Mesothelial cell of epicardium (in vitro differentiated cells): ENCODE measurements at places on chromosomes 5 and 9.
A peak's percentile ranks its signal among the peaks of the same experiment; 100 is the strongest.

GRCh38 chr5:171639205-171639621, 146.4 kb upstream of the SMIM23 start:
- no peak for DNase-seq

DNA sequence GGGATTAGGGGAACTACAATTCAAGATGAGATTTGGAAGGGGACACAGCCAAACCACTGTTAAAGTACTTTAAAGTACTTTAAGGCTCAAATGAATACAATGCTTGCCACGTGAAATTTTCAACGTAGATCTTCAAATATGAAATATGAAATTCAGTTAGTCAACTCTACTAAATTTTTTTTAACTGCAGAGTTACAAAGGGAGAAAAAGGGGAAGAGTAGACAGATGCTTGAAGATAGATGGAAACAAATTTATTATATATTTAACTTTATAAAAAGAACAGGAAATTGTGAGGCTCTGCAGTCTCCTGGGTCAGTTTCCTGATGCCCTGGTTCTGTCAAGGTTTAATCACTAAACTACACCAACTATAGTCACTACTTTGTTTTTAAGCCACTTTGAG, 785.5 kb upstream of the DMAC1 start:
- no peak for DNase-seq

GRCh38 chr5:32096891-32097595, 77.1 kb downstream of the GOLPH3 start:
- DNase-seq, result no peak

GRCh38 chr9:79501546-79501945, 70.2 kb upstream of the TLE4 start:
- no peak for DNase-seq

GRCh38 chr5:127040796-127041520, 10.6 kb upstream of the MARCHF3 start:
- no peak for DNase-seq

- no peak for DNase-seq
Observed at GRCh38 chr5:68533571-68534084, 318.1 kb downstream of the PIK3R1 start.

- DNase-seq, result no peak
Observed at GRCh38 chr5:51559921-51560658, 176.8 kb downstream of the ISL1 start.

GRCh38 chr5:87368601-87369000, 44.1 kb downstream of the CCNH start:
- DNase-seq, result no peak

DNA sequence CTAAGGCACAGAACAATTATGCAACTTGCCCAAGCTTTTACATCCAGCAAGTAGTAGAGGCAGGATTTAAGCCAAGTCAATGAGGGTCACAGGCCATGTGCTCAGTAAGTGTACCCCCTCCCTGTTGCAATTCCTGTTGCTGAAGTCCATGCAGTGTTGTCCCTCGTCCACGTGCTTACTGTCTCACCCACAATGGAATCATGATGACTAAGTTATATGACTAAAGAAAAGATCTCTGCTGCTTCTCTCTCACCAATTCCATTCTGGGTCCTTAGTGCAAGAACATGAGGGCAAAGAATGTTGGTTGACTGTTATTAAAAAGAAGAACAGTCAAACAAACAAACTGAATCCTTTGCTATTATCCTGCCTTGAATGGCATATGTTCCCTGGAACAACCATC, 233.6 kb upstream of the SLC24A2 start:
- no peak for DNase-seq

DNA sequence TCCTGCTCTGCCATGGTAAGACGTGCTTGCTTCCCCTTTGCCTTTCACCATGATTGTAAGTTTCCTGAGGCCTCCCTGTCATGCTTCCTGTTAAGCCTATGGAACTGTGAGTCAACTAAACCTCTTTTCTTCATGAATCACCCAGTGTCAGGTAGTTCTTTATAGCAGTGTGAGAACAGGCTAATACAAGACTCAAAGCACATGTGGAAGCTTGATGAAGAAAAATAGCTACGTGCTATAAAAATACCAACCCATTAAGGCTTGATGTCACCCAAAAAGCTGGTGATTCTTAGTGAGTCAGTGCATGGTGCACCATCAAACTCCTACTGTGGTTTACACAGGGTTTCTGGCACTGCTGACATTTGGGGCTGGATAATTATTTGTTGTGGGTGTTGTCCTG, 332.2 kb downstream of the TMEM167A start:
- DNase-seq, result no peak

DNA sequence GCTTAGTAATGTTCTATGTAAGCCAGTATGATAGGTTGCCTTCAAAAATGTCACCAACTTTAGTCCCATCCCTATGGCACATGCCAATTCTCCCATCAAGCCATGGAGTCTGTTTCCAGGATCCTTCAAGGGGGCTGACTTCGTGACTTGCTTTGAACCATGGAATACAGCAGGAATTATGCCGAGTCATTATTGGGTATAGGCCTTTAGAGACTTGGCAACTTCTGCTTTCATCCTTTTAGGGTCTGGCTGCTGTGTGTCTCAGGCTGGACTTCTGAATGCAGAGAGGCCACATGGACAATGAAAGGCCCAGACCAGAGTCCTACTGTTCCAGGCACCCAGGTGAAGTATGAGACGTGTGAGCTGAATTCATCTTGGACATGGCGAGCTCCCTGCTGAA, 109.8 kb downstream of the DENND1A start:
- no peak for DNase-seq

DNA sequence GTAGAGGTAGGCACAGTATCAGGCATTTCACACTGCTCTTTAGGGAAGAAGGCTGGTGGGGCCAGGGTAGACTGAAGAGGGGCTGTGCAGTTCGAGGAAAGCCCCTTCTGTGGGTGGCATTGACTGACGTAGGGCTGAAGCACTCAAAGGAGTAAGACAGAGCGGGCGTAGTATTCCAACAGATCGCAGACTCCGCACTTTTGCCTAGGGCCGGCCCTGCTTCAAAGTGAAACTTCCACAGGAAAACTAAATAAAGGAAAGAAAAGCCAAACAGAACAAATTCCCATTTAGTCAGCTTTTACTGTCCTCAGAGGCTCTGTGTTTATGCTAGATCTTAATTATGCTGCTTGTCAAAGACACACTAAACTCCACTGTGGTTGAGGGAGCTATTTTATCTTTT, 493.0 kb upstream of the WWC1 start:
- no peak for DNase-seq

DNA sequence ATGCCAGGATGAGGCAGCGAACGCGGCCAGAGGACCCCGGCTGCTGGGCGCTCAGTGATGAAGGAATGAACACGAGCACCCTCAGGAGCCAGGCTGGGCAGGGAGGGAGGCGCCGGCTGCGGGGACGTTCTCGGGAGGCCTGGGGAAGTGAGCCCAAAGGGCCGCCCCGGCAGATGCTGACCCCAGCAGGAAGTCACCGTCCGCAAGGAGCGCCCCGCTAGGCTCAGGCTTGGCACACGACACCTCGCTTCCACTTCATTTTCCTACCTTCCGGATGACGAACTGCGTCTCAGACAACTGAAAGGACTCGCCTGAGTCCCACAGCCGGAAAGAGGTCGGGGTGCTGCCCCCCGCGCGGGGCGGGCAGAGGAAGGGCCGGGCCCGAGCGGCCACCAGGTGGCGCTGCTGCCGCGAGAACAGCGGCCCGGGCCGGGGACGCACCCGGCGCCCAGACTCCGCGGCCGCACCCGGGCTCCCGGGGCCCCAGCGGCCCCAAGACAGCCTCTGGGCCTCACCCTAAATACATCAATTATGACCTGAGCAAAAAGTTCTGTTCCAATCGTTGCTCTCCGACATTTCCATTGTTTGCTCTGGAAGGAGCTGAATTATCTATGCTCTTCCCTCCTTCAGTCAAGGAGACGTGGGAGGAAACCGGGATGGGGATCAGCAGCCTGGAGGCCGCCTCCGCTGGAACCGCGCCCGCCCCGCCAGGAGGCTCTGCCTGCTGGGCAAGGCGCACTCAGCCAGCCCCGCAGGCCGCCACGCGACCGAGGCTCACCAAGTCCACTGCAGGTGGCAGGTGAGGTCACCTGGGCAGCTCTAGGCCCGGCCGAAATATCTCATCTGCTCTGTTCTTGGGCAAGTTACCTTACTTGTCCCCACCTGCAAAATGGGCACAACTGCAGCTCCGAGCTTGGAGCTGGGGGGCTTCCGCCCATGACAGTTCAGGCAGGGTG, 107.0 kb downstream of the ZNF354C start:
- peak; percentile 51 for DNase-seq

GRCh38 chr9:114676901-114677300, 5.1 kb downstream of the TEX48 start:
- no peak for DNase-seq

DNA sequence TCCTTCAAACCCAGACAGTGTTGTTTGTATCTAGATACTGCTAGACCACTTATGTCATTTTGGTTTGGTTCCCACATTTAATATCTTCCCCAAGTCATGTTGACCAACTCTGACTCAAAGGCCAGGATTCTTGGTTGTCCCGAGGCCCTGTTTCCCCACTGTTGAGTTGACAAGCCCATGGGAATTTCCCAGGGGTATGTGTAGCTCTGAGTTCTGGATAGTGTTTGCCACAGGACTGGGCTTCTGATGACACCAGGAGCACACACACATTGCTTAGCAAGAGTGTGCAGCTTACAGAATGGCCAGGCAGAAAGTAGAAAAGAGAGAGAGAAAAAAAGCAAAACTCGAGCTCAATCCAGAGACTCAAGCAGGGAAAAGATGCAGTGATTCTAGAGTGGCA, 214.4 kb downstream of the NXNL2 start:
- no peak for DNase-seq

GRCh38 chr5:225334-225733, 7.2 kb downstream of the SDHA start:
- DNase-seq, result no peak

GRCh38 chr5:128949847-128950546, 15.3 kb upstream of the SLC27A6 start:
- DNase-seq, result no peak

GRCh38 chr9:84874596-84874995, 205.1 kb downstream of the NTRK2 start:
- DNase-seq, result no peak

GRCh38 chr5:11596657-11597071, 307.6 kb downstream of the CTNND2 start:
- DNase-seq, result no peak
